Tongue (tissue), 3 donors: ENCODE measurements at places on chromosomes 7 and 10. TPM values are rescaled to one million over a fixed set of nuclear protein-coding genes. Genes with fewer than 3 reads are reported as not detected.

- no peak for DNase-seq
Measured at GRCh38 chr7:98241674-98242241, 10.3 kb downstream of the TECPR1 start.

DNA sequence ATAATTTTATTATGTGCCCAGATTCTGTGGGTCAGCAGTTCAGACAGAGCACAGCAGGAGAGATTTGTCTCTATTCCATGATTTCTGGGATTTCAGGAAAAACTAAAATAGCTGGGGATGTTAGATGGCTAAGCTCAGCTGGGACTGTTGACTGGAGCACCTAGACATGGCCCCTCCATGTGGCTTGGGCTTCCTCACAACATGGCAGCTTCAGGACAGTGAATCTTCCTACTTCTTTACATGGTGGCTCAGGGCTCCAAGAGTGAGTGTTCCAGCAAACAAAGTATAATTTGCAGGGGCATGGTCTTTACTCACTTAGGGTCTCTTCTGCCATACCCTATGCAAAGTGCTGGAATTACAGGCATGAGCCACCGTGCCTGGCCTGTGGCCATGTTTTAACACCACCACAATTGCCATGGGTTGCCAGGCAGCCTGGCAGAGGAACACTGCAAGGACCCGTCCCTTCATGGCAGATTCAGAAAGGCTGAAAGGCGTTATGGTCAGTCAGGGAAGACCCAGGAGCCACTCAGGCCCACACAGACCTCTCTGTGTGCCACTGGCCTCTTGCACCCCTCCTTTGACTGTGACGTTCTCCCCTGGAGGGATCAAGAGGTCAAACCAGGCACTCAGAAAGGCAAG lies 50.8 kb upstream of the ZMIZ1 start:
- DNase-seq = no peak

DNA sequence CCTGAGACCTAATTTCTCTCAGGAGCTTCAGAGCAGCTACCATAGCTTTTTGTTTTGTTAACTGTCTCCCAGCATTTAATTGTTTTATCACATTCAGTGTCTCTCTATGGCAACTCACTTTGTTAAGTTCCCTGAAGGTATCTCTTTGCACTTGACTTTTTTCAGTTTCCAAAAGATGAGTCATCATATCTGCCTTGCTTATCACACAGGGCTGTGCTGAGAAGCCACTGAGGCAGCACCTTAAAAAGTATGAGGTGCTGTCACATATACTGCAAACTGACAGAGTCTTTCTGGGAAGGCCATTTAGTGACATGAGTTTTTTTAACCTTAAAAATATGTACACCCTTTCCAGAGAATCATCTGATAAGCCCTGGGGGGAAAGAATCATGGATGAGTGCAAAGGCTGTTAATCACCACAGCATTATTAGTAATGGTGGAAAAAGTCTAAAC lies 56.8 kb downstream of the PPP1R3C start:
- no peak for DNase-seq

DNA sequence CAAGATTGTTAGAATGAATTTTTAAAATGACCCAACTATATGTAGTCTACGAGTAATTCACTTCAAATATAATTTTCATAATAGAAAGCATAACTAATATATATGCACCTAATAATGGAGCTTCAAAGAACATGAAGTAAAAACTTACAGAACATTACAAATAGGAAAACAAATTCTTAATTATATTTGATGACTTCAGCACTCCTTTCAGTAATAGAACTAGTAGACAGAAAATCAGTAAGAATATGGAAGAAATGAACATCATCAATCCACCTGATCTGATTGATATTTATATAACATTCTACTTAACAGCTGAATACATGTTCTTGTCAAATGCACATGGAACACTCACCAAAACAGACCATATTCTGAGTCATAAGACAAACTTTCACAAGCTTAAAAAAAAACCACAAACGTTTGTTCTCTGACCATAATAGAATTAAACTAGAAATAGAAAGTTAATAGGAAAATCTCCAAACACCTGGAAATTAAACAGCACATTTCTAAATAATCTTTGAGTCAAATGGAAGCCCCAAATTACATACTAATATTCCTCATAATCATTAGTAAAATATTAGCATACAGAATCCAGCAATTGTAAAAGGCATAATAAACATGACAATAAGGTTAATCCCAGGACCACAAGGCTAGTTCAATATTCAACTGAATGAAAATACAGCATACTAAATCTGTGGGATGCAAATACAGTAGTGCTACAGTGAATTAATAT lies 48.0 kb downstream of the BRAF start:
- no peak for DNase-seq

DNA sequence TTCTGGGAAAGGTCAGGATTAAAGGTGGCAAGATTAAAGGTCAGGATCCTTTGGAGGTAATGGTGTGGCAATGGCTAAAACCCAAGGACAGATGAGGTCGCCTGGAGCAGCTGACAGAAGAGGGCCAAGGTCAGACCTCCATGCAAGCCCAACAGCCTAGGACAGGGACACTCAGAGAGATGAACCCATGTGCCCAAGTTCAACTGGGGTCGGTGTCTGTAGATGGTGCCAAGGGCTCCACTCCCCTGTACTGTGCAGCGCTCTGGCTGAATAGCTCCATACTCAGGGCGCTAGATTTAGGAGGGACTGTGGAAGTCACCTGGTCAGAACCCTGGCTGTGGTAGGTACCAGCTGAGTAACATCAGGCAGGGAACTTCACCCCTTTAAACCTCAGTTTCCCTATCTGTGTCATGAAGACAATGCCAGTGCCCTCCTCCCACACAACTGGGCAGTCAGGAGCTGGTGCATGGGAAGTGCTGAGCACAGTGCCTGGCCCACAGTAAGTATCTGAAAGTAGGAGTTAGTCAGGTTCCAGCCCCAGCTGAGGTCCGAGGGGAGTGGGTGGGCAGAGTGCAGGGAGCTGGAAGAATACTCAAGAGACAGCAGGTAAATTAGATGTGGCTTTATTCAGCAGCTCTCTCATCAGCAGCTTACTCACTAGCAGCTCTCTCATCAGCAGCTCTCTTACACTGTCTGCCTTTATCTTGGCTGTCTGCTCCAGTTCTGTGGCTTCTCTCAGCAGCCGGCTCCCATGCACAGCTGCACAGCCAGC lies 327.1 kb downstream of the GLRX3 start:
- DNase-seq = no peak

GRCh38 chr7:20858951-20859350 lies 72.3 kb upstream of the SP8 start:
- DNase-seq = no peak

- DNase-seq = no peak
Measured at GRCh38 chr7:471191-471865, 48.3 kb downstream of the PDGFA start.

DNA sequence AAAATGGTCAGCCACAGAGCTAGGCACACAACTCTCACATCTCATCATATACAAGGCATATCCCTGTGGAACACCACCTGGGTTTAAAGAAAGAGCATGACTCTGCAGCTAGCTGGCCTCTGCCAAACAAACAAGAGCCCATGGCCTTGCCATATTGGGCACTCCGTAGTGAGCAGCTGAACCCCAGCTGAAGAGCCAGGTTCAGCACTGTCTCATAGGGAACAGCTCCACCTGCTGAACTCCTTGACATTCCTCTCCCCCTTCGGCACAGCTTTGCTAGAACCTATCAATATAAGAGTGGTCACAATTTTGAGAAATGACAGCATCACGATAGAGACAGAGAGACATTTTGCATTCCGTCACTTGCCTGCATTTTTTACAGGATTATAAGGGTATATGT lies 20.0 kb downstream of the SORCS1 start:
- peak; percentile 46 for DNase-seq

- no peak for DNase-seq
Measured at GRCh38 chr7:127910670-127911069, 120.6 kb downstream of the LRRC4 start.

GRCh38 chr7:94190599-94191061 lies 186.5 kb upstream of the BET1 start:
- peak; percentile 73 for DNase-seq

GRCh38 chr10:63673246-63673645 lies 152.0 kb downstream of the REEP3 start:
- DNase-seq = no peak

DNA sequence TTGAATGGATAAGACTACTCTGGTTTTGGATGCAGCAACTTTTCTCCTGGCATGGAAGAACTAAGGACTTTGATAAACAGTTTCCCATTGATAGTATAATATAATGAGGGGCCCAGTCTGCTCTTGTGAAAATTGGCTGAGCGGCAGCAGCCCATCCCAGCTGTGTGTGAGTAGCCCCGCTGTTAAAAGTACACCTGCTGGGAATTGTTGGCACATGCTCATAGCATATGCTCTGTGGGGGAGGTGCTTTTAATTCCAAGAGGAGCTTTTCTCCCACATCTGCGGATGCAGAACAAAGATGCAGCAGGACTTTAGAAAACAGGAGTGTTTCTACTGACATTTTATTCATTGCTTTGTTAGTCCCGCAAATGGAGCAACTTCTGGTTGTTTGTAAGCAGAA lies 19.0 kb downstream of the SRI start:
- peak; percentile 77 for DNase-seq

DNA sequence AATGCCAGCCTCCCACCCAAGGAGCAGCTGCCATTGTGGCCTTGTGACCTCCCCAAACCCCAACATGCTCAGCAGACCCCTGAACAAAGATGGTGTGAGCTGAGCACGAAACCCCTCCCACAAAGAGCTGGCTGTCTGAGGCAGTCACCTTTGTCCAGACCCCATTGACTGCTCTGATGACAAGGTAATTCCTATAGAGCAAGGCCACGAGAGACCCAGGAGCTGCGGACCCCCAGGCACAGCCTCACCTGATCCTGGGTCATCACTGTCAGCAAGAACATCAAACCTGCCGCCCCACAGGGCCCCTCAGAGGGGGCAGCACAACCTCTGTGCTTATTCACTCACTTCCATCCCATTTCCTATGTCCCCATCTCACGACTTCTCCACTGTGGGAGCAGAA lies 102.6 kb downstream of the CPXM2 start:
- no peak for DNase-seq

DNA sequence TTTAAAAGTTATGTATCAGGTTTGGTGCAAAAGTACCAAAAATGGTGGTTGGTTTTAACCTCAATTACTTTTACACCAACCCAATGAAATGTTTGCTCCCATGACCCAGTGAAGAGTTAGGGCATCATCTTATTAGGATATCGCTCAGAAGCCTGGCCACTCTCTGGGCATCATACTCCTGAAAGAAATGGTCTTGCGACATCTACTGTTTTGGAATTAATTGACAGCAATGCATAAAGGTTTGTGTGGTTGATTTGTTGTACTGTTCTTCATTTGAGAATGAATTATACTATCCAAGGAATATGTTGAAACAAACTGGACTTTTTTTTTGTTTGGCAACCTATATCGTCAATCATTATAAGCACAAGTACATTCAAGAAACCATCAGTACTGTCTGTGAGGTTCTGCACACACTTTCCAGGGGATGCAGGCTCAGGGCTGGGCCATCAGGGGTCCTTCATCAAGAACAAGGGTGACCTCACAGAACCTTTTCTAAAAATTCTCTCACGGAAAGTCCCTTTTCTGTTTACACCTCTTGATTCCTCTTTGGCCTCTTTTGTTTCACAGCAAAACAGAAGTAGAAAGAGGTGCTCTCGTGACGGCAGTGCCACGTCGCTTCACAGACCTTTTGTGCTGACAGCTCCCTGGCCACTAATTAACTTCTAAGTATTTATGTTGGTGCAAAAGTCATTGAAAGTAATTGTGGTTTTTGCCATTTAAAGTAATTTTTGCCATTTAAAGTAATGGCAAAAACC lies 117.2 kb upstream of the KLF6 start:
- DNase-seq = no peak

- no peak for DNase-seq
Measured at GRCh38 chr10:108735380-108735779, 1187.9 kb downstream of the XPNPEP1 start.

- DNase-seq = no peak
Measured at GRCh38 chr7:113170591-113170990, 52.2 kb upstream of the SMIM30 start.

DNA sequence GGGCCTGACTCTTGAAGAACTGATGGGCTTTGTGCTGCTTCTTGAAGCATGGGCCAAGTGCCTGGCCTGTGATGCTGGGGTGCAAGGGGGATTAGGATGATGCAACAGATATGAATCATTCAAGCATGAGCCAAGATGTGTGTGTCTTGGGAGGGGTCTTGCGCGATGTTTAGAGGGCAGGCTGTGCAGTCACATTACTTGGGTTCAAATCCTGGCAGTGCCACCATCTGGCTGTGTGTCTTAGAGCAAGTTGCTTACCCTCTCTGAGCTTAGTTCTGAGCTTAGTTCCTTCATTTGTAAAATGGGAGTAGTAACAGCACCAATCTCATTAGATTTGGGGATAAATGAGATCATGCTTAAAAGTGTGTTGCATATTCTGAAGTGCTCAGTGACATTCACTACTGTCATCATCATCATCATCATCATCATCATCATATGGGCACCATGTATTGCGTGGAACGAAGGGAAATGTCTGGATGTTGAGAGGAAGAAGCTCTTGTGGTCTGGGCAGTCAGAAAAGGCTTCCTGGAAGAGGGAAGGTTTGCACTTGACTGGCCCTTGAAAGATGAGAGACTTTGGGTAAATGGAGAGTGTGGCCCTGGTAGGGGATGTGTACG lies 9.3 kb downstream of the UNC5B start:
- no peak for DNase-seq

GRCh38 chr7:76216381-76217082 lies 14.8 kb downstream of the SRRM3 start:
- DNase-seq = no peak

DNA sequence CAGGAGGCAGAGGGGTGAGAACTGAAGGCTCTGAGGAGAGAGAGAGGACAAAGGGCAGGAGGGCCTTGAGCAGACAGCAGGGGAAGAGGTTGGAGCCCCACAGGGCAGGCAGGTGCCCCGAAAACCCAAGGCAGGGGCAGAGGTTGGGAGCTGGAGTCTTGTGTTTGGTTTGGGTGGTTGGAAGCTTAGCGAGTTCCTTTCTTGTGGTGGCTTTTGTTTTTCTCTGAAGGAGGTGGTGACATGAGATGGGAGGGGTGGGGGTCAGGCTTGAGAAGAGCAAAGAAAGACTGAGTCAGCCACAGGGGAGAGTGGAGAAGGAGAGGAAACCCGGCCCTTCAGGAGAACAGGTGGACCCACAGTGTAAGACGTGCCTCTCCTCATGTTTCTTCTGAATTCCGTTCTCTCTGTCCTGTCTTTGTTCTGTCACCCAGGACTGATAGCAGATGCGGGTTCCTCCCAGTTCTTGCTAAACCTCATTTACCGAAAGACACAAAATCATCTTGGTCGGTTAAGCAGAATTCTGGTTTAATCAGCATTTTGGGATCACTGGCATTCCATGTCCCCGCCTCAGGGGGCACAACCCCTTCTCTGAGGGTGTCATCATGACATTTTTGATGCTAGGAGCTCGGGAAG lies 95.3 kb downstream of the INSYN2A start:
- DNase-seq = no peak

Gene C10orf62
- 0.82 TPM for total RNA-seq

Gene RET
- 12.0 TPM for total RNA-seq

Gene IFRD1
- total RNA-seq = 46.2 TPM

Gene EPDR1
- 220 TPM for total RNA-seq

Gene RGS10
- 30.3 TPM for total RNA-seq

Gene IGF2BP3
- 37.7 TPM for total RNA-seq
